ENCODE measurements at places on chromosomes 16 and 17.

DNA sequence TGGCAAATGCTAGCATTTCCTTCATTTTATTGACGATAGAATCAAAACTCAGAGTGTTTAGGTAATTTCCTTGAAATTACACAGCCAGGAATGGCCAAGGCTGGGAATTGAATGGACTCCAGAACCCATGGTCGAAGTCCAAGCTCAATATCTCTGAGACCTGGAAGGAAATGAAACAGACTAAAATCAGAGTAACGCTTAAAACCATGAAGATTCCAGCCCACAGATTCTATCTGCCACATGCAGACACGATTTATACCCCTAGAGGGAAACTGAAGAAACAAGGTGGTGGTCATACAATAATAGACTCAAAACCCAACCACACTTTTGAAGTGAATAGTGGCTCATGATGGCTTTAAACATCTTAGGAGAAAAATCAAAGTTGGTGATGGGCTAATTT lies 95.6 kb downstream of the PRKCA start:
- DNase-seq, result no peak

GRCh38 chr17:73022694-73023093 lies 69.8 kb downstream of the SLC39A11 start:
- DNase-seq, result no peak

- no peak for DNase-seq
These were observed 10.9 kb upstream of the MYO15B start for GRCh38 chr17:75576661-75577060.

DNA sequence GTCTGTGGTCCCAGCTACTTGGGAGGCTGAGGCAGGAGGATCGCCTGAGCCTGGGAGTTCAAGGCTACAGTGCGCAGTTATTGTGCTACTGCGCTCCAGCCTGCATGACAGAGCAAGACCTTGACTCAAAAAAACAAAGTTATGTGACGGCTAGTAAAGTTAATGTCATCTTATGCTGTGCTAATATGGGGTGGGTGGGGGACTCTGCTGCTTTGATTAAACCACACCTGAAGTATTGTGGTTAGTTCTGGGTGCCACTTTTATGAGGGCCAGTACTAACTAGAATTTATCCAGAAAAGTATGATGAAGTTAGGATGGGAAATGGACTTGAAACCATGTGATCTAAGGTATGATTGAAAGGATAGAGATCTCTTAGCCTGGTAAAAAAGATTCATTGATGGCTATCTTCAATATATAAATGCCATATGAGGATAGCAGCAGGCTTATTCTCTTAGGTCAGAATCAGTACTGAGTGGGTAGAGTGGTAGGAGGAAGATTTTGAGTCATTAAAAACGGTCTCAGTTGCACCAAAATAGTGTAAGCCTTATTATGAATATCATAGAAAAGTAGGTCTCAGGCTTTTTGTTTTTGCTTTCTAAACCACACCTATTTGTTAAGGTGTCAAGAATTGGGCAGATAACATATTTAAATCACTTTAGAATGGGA lies 5.6 kb downstream of the WSB1 start:
- no peak for DNase-seq

GRCh38 chr16:67163164-67163998 lies 1.2 kb upstream of the HSF4 start:
- no peak for DNase-seq

GRCh38 chr17:40531051-40531991 lies 29.9 kb upstream of the TNS4 start:
- no peak for DNase-seq

DNA sequence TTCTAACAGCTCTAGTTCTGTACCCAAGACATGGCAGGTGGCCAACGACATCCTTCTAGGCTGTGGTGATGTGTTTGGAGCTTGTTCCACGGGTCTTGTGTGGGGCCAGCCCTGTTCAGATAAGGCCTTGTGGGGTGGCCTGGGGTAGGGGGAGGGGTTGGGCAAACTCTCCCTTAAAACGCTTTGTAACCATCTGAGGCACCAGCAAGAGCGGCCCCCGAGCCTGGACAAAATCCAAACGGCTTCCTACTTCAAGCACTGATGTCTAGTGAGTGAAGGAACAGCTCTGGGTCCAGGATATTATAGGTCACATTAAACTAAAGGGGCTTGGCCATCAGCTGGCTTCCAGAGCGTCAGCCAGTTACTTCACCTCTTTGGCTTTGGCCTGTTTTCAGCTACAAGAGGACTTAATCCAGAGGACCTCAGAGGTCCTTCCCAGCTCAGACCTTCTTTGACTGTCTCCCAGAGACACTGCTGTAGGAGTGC lies 11.9 kb downstream of the SERPINF1 start:
- no peak for DNase-seq

DNA sequence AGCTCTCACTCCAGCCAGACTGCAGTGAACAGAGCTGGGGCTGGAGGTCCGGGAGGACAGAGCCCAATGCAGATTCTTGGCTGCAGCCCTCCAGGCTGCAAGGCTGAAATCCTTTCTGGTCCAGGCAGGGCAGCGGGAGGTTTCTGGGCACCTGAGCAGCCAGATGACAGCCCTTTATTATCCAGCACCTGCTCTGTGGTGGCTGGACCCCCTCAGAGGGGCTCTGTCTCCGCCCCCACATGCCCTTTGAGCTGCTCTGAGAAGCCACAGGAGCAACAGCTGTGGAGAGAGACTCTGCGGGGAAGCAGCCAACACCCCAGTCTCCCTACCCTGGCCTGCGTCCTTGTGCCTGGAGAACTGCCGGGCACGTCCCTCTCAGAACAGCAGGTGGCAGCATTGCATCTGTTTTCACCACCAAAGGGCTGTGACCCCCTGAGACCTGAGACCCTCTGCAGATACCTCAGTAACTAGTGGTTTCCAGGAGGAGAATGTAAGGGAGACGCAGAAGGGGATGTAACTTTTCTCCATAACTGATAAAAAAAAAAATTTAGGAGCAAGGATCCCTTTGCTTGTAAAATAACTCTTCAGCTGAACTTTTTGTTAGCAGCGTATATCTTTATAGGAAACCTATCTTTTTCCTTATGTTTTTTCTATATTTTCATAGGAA lies 3.7 kb upstream of the CNP start:
- peak; percentile 79 for DNase-seq

GRCh38 chr16:19864566-19864965 lies 20.1 kb downstream of the GPRC5B start:
- DNase-seq, result no peak

DNA sequence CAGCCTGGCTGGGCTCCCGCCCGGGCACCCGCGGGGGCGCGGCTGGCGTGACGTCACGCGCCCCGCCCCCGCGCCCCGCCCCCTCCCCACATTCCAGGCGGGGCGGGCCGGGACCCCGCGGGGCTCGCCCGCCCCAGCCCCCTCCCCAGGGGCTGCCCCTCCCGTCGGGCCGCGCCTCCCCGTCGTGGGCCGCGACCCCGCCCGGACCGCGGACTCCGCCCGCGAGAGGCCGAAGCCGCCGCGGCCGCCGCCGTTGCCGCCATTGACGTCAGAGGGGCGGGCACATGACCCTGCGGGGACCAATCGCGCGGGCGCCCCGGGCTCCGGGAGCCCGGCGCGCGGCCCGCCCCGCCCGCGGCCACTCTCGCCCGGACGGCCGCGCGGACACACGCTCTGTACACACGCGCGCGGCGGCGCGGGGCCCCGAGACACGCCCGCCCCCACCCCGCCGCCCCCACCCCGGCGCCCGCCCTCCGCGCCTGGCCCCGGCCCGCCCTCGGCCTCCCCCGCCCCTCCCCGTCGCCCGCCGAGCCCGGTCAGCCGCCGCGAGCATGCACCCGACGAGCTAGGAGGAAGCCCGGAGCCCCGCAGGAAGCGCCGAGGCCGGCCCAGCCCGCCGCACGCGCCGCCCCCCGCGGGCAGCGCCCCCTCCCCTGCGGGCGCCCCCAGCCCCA lies at the start of gene CMIP:
CMIP (plus strand) TSS at position 361 of the 674 bp plus-strand sequence.
- DNase-seq, result peak; percentile 73

GRCh38 chr17:61867033-61867432 lies 3.7 kb upstream of the BRIP1 start:
- no peak for DNase-seq

DNA sequence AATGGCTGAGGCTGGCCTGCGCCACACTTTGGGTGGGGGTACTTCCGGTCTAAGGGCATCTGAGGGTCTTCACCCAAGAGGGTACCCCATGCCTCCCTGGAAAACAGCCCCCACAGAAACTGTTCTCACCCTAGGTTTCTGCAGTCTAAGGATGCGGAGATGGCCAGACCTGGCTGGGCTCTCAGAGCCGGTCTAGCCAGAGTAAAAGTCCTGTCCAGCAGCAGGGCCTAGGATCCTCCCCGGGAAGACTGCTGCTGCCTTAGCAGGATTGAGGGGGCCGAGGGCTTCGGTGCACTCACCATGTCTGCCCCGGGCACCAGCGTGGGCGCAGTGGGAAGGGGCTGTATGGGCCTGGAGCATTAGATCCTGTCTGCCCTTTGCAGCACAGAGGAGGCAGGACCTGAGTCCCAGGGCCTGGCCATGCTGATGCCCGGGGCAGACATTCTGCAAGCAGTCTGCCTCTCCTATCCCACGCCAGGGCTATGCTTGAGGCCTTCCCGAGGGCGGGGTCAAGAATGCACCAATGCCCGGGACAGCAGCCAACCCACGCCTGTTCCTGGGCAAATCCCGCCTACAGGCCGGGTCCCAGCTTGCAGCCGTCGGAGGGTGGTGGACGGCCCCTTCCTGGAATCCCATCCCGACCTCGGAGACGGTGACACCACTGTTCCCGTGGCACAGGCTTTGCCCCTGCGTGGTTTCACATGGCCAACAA lies 54.7 kb downstream of the CBFA2T3 start:
- no peak for DNase-seq

- DNase-seq, result peak; percentile 57
These were observed 20.2 kb downstream of the NGFR start for GRCh38 chr17:49515196-49515770.

DNA sequence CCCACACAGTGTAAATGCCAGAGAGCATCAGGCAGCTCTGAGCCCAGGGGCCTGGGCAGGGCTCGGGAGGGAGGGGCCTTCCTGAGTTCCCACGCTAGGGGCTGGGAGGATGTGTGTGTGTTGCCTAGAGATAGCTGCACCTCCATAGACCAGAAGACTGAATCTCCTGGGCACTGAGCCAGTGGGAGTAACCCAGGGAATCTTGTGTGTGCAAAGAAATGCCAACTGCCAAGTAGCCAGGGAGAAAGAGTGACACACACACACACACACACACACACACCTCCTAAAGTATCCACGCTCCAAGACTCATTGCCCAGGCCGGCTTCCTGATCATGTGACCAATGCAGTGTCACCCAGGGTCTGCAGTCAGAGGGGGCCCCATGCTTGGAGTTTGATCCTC lies 166.2 kb upstream of the RPL38 start:
- DNase-seq, result no peak

GRCh38 chr16:60091071-60091470 lies 1357.0 kb upstream of the GOT2 start:
- DNase-seq, result no peak

GRCh38 chr17:33986566-33986965 lies 268.5 kb upstream of the CCL2 start:
- no peak for DNase-seq

- DNase-seq, result no peak
These were observed 98.8 kb upstream of the MED13 start for GRCh38 chr17:62163847-62164246.

DNA sequence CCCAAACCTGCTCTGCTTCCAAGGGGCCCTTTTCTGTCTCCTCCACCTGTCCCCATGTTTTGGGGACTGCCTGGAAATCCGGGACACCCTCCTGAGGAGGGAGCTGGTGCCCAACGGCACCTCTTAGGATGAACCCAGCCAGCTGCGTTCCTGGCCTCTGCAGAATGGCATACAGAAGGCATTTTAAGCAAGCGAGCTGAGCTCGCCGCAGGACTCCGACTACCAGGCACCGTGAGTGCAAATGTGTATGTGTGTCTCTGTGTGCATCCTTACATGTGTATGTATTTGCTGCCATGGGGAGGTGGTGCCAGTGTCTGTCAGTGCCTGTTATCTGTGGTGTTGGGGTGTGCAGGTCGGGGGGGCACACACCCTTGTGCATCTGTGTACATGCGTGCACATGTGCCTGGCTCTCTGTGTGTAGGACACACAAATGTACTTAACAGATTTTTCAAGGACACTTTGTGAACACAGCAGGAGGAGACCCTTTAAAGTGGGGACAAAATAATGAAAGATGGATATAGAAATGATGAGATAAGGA lies 39.3 kb downstream of the ABAT start:
- no peak for DNase-seq

GRCh38 chr16:68385371-68385770 lies 62.9 kb downstream of the SMPD3 start:
- DNase-seq, result no peak

GRCh38 chr16:6853565-6853964 lies 479.1 kb upstream of the RBFOX1 start:
- no peak for DNase-seq

GRCh38 chr17:57939797-57940196 lies 15.4 kb downstream of the CUEDC1 start:
- DNase-seq, result no peak

GRCh38 chr16:79776243-79776847 lies 175.8 kb upstream of the MAF start:
- no peak for DNase-seq

DNA sequence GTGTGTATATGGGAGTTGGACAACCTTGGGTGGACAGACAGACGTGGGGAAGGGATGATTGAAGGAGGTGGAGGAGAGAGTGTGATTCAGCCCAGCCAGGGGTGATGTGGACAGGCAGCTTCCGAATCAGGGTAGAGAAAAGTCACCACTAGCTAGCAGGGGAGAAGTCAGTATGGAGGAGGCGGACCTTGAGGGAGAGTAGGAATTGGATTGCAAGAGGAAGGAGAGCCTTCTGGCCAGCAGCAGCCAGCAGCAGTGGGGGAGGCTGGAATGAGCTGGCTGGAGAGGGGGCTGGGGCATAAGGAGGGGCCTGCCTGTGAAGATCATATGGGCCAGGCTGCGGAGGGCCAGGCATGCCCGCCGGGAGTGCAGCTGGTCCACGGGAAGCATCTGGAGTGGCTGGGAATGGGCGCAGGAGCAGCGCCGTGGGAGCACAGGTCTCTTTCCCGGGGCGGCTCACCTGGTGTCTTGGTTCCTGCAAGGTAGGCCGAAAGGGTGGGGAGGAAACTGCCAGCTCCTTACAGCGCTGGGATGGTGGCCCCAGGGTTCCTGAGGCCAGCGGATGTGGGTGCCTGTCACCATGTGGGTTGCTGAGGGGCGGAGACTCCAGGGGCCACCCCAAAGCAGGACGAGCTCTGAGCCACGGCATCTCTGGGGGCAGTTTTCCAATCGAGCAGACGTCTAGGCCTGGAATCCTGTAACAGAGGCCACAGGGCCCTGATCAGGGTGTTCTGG lies 235.3 kb downstream of the SEC14L1 start:
- no peak for DNase-seq

- no peak for DNase-seq
These were observed 37.0 kb upstream of the CCDC182 start for GRCh38 chr17:57782062-57782490.

GRCh38 chr17:41724476-41725050 lies 9.9 kb downstream of the HAP1 start:
- DNase-seq, result no peak
